Gastrocnemius medialis (tissue), 4 donors: ENCODE measurements at places on chromosomes 12 and 14. TPM values are rescaled to one million over a fixed set of nuclear protein-coding genes. Genes with fewer than 3 reads are reported as not detected.

GRCh38 chr14:72023128-72024042 lies 91.2 kb downstream of the RGS6 start:
- no peak for DNase-seq

DNA sequence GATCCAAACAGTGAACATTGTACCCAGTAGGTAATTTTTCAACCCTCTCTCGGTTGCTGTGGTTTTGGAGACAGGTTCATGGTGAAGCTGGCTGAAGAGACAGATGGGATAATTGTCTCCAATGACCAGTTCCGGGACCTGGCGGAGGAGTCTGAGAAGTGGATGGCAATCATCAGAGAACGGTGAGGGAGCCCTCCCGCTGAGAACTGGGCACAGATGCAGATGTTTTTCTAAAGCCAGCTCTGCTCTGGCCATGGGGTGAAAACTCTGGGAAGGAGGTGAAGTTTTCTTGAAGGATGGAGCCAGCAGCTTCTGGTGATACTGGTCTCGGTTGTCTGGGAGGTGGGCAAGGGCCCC lies 6.2 kb downstream of the KHNYN start:
- DNase-seq, result no peak

- no peak for DNase-seq
Measured at GRCh38 chr14:41343857-41344256, 262.8 kb upstream of the LRFN5 start.

DNA sequence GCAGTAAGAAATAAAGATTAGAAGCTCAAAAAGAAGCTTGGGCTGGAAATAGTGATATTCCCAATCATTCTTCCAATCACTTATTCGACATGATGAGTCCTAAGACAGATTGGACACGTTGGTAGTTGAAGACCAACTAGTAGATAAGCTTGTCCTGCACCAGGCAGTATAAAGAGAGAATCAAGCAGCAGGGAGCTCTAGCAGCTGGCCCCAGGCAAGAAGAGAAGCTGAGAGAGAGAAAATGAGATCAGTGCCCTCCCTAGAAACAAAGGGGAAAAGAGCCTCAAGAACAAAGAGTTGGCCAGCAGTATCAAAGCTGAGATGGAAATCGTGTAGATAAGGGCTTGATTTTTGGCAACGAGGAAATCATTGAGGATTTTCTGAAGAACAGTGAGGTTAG lies 20.6 kb downstream of the RASSF8 start:
- DNase-seq, result no peak

DNA sequence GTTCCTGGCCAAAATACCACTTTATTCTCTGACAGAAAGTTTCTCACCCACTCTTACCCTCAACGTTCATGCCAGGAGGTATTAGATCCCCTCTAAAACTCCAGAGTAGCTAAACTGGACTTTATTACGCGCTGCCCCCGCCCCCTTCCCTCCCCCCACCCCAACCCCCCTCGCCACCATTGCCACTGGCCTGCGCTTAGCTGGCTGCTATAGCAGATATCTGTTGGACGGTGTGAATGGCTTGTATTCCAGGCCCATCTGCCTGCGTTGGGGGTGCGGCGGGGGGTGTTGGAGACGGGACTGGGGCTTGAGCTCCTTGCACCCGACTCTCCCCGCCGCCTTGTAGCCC lies 564 bp upstream of the THTPA start:
- DNase-seq, result no peak

The PIGH gene
- total RNA-seq, result 33.0 TPM

GRCh38 chr12:108694812-108695278 lies 36.5 kb downstream of the CORO1C start:
- peak; percentile 71 for DNase-seq

The TMEM117 gene
- 6.1 TPM for total RNA-seq

GRCh38 chr14:83940253-83940652 lies 1589.7 kb upstream of the FLRT2 start:
- DNase-seq, result no peak

DNA sequence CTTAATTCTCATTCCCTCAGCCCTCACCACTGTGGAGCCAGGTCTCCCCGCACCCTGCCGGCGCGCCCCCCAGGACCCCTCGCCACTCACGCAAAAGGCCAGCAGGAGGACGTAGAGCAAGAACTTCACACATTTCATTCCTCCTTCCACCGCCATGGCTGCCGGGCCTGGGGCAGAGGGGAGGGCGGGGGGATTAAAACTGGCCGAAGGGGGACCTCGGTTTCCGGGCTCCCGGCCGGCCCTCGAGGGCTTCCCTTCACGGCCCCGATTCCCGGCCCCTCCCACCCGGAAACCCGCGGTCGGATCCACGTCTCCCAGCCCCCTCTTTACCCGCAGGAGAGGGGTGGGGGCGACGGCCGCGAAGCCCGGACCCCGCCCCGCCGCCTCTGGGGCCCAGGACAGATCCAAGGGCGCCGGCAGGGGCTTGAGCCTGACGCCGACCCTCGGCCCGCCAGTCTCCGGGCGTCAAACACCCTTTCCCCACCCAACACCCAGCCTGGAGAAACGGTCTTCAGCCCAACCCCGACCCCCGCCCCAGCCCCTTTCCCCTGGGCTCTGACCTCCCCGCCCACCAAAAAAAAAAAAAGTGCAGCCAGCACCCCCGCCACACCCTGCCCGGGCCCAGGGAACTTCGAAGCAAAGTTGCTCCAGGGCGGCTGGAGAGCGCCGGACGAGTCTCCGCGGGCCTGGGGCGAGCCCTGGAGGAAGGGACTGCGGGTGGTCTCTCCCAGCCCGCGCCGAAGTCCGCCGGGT lies 447 bp downstream of the CD63 start:
- DNase-seq, result peak; percentile 74

GRCh38 chr14:85572011-85572410 lies 42.1 kb downstream of the FLRT2 start:
- DNase-seq, result no peak

The ACOT6 gene
- total RNA-seq, result not detected

The KRT3 gene
- total RNA-seq, result not detected

DNA sequence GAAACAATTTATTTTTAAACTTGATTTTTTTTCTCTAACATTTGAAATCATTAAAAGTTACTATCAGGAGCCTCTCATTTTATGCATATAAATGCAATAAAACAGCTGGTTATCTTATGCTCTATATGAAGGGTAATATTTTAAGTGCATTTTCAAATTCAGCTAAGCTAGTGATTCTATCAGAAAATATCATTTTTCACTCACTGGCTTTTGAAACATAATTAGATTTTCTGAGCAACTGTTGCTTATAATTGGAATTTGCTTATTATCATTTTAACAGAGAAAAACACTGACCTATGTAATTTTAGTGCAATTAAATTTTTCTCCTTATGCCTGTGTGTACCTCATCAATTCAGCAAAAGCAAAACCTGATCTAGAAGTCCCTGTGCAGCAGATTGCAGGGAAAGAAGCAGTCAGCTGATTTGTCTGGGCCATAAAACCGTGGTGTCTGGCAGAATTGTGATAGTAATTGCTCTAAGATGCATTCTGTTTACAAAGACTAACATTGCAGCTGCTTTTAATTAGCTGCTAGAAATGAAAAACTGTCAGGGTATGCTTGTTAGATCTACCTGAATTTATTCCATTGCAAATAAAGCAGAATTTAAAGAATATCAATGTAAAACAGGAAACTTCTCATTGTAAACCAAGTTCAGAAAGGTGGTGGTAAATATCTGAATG lies 75.0 kb downstream of the BICD1 start:
- no peak for DNase-seq

The SPTB gene
- total RNA-seq, result 329 TPM

The HNRNPA1 gene
- 159 TPM for total RNA-seq

The MGST1 gene
- total RNA-seq, result 16.1 TPM

The NFYB gene
- 16.5 TPM for total RNA-seq

- no peak for DNase-seq
Measured at GRCh38 chr14:33837943-33838683, 112.8 kb downstream of the EGLN3 start.

The GPR137C gene
- total RNA-seq, result not detected

The CACNA2D4 gene
- total RNA-seq, result 3.1 TPM

The ZBTB42 gene
- 2.4 TPM for total RNA-seq

DNA sequence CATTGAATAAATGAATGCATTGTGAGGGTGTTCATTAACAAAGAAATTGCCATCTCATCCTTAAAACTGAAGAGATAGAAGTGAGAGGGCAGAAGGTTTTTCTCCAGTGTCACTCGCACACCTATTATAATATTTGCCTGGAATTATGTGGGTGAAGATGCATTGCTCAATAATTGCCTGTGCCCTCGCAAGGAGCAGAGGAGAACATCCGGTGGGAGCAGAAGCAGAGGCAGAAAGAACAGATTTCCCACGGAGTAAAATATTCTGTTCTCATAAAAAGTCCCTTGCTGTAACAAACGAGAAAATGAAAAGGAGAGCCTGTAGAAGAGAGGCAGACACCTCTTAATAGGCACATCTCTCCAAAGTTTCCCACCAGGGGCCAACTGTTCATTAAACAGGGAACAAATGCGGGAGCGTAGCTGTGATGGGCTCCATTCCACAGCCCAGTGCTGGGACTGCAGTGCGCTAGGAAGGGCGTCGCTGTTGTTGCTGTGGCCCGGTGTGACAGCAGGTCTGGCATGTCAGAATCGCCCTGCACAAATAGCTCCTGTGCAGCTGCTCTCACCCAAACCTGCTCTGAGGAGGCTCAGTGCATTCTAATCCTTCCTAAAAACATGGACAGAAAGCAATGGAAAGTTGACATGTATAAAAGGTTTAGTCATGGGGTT lies 359.8 kb downstream of the APAF1 start:
- no peak for DNase-seq

DNA sequence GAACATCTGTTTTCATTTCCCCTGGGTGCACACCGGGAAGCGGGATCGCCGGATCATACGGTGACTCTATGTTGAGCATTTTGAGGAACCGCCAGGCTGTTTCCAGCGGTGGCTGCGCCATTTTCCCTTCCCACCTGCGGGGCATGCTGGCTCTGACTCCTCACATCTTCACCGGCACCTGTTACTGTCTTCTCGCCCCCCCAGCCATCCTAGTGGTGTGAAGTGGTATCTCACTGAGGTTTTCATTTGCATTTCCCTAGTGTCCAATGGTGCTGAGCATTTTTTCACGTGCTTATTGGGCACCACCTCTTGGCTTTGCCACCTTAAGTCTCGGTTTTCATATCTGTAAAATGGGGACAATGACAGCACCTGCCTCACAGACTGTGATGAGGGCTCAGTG lies 44.1 kb upstream of the EML1 start:
- no peak for DNase-seq

- no peak for DNase-seq
Measured at GRCh38 chr14:35678403-35679028, 130.6 kb downstream of the RALGAPA1 start.

DNA sequence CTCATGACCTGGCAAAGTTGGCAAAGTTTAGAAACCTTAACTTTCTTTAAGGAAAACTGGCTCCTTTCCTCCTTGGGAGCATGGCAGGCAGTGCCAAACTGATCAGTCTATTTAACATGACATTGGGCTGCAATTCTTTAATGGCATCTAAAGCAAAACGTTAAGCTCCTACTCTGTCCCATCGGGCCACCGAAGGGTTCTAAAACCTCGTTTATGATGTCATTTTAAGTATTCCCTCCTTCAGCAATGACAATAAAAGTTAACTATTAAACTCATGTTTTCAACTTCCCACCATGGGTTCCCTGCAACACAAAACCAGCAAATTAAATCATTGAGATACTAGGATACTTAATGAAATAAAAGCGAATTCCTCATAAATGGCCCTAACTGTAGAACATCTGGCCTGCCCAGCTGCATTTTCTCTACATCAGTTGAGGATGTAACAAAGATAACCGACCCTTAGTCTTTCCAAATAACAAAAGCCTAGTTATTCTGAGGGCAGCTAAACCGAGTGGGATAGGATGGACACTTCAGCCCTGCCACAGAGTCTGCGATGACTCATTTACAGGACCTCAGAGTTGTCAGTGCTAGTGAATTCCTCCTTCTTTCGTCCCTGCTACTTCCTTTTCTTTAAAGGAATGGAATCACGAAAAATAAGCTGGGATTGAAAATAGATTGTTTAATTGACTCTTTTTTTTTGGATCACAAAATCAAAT lies 34.5 kb upstream of the RIC8B start:
- no peak for DNase-seq

The NXPH4 gene
- total RNA-seq, result not detected

GRCh38 chr12:69927164-69927563 lies 102.1 kb downstream of the MYRFL start:
- no peak for DNase-seq

- DNase-seq, result no peak
Measured at GRCh38 chr12:72540811-72541210, 268.6 kb downstream of the TRHDE start.

The SERPINA12 gene
- not detected for total RNA-seq

The IL23A gene
- total RNA-seq, result not detected

DNA sequence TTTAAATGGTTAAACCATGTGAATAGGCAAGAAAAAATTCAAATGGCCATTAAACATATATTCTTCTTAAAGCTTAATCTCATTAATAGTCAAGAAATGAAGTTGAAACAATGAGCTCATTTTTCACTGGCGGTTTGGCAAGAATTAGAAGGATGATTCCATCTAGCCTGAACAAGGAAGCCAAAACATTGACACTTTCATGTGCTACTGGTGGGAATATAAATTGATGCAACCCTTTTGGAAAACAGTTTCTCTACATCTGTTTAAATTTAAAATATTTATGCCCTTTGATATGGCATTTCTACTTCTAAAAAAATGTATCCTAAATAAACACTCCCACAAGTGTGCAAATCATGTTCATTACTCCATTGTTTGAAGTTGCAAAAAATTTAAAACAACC lies 174.7 kb upstream of the HIF1A start:
- DNase-seq, result no peak

GRCh38 chr14:100835548-100836310 lies 9.8 kb downstream of the MEG3 start:
- no peak for DNase-seq

DNA sequence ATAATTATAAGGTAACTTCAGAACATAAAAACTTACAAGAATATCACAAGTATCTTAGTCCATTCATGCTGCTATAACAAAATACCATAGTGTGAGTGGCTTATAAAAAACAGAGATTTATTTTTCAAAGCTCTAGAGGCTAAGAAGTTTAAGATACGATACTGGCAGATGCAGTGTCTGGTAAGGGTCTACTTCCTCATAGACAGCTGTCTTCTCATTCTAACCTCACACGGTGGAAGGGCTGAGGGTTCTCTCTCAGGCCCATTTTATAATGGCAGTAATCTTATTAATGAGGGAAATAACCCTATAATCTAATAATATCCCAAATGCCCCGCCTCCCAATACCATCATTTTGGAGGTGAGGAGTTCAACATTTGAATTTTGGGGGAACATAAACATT lies 23.7 kb upstream of the OSBPL8 start:
- no peak for DNase-seq

DNA sequence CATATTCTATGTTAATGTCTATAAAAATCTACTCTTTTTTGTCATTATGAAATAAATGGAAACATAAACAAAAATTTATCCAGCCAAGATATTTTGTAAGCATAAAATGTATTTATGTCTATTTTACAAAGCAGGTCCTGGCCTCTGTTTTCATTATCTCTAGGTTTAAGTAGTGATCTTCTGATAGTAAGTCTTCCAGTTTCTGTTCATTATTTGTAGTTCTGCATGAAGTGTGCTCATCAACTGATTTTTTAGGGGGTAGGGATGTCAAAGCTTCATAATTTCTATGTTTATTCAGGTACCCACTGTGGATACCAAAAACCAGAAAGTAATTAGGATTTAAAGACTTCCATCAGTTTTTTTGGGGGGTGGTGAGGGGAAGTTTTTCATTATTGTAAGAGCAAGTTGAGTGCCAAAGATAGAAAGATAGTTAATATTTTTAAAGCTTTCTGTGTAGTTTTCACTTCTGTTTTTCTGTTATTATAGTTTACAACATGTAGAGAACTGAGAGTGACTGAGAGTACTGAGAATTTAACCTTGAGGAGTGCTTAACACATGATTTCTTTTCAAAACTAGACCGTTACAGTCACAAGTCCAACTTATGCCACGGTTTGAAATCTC lies 30.6 kb upstream of the LMO3 start:
- DNase-seq, result no peak

The M6PR gene
- 67.1 TPM for total RNA-seq
